Neuronal stem cell (in vitro differentiated cells): ENCODE measurements at places on chromosomes 5 and 9.

DNA sequence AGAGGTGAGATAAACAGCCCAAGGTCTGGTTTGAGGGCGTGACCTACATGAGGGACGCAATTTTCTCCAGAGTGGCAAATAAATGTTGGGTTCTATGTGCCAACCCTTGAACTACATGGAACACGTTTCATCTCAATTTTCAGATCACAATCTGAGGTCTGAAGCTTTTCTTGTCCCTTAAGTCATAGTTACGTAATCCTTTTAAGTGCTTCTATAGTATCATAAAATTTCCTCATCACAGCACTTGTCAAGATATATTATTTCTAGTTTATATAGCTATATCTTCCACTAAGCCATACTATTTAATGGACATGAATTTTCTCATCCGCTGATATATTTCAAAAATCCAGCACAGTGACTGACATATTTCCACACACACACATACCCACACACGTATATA, 53.1 kb upstream of the GRIN3A start:
- no peaks in the 10 kb centered on the region for H3K27me3 ChIP-seq
- H3K4me3 ChIP-seq = no peak overlapping the region
- DNase-seq = no peak
- no peak overlapping the region for H3K27ac ChIP-seq

- DNase-seq = no peak
- H3K4me1 ChIP-seq = no peaks in the 10 kb centered on the region
- no peaks in the 10 kb centered on the region for H3K27me3 ChIP-seq
- no peak overlapping the region for H3K27ac ChIP-seq
These were observed 255.5 kb downstream of the ARRDC3 start for GRCh38 chr5:91127456-91128081.

DNA sequence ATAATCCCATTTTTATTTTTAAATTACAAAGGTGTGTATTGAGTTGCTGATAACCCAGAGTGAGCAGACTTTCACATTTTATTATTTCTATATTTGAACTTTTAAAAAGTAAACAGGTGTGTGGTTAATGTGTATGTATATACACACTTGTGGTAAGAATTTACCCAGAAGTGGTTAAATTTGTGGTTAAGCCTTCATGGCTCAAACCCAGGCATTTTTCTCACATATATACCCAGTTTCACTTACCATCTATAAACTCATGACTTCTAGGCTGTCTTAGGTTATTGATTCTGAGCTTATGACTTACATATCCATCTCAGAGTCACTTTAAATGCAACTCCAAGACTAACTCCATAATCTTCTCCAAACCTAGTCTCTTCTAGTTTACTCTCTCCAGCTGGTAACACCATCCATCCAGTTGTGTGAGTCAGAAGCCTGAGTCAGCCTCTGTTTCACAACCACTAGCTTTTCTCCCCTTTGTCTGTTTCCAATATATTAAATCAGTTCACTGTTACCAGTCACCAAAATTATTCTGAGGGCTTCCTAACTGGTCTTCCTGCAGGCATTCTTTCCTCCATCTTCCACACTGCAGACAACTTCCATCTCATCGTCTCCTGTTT, 20.2 kb downstream of the ZBED3 start:
- no peak for DNase-seq
- H3K4me3 ChIP-seq = no peak overlapping the region
- H3K36me3 ChIP-seq = peaks cover 65% of the 10 kb centered on the region
- H3K4me1 ChIP-seq = no peaks in the 10 kb centered on the region

DNA sequence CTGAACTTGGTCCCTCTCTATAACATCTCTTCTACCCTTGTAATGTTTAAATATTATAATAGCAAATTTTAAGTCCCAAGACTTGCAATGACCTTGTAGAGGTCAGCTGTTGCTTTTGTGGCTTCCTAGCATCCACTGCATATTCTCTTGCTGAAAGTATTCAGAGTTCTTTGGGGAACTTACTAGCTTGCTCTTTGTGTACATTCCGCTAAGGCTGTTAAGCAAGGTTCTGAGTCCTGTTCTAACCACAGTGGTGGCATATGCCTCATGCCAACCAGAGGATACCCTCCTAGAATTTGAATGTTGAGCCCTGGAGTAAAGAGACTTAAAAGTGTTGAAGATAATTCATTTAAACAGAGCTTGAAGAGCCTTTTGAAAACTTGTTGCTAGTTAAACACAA, 570.9 kb downstream of the TLE1 start:
- no peak overlapping the region for H3K27ac ChIP-seq
- H3K36me3 ChIP-seq = no peaks in the 10 kb centered on the region
- H3K4me3 ChIP-seq = no peak overlapping the region
- peaks cover 2% of the 10 kb centered on the region for H3K4me1 ChIP-seq

GRCh38 chr5:89097103-89097502, 214.1 kb upstream of the MEF2C start:
- H3K36me3 ChIP-seq = no peaks in the 10 kb centered on the region
- no peak overlapping the region for H3K27ac ChIP-seq
- H3K4me3 ChIP-seq = no peak overlapping the region
- no peak for DNase-seq

- H3K27ac ChIP-seq = no peak overlapping the region
- H3K4me3 ChIP-seq = no peak overlapping the region
- no peak for DNase-seq
- H3K36me3 ChIP-seq = no peaks in the 10 kb centered on the region
- no peaks in the 10 kb centered on the region for H3K4me1 ChIP-seq
- H3K27me3 ChIP-seq = peaks cover 5% of the 10 kb centered on the region
These were observed 237.2 kb downstream of the ROR2 start for GRCh38 chr9:91712811-91713210.

- no peaks in the 10 kb centered on the region for H3K4me1 ChIP-seq
- no peak overlapping the region for H3K4me3 ChIP-seq
- no peak overlapping the region for H3K27ac ChIP-seq
- H3K27me3 ChIP-seq = no peaks in the 10 kb centered on the region
- DNase-seq = no peak
These were observed 304.7 kb upstream of the POU5F2 start for GRCh38 chr5:94045839-94046782.

GRCh38 chr5:127875235-127876021, 172.2 kb downstream of the CCDC192 start:
- H3K4me3 ChIP-seq = no peak overlapping the region
- peak; percentile 14 for DNase-seq
- no peaks in the 10 kb centered on the region for H3K36me3 ChIP-seq
- no peak overlapping the region for H3K27ac ChIP-seq
- H3K4me1 ChIP-seq = peaks cover 3% of the 10 kb centered on the region

DNA sequence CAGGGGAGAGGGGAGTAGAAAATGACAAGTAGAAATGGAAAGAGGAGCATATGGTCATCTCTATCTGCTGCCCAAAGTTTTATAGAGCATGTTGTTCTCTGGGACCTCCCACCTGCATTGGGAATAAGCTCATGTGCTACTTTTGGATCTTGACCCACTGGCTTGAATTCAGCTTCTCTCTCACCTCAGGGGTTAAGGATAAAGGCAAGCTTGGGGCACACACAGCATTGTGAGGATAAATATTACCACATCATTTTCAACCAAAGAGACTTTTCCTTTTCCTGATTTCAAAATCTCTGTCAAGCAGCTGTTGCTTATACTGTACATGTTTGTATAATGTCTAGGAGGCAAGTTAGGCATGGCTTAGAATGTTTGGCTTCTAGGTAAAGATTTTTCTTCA, 16.6 kb downstream of the ATP10B start:
- no peaks in the 10 kb centered on the region for H3K27me3 ChIP-seq
- H3K27ac ChIP-seq = no peak overlapping the region
- H3K4me3 ChIP-seq = no peak overlapping the region
- H3K36me3 ChIP-seq = no peaks in the 10 kb centered on the region
- H3K4me1 ChIP-seq = no peaks in the 10 kb centered on the region

DNA sequence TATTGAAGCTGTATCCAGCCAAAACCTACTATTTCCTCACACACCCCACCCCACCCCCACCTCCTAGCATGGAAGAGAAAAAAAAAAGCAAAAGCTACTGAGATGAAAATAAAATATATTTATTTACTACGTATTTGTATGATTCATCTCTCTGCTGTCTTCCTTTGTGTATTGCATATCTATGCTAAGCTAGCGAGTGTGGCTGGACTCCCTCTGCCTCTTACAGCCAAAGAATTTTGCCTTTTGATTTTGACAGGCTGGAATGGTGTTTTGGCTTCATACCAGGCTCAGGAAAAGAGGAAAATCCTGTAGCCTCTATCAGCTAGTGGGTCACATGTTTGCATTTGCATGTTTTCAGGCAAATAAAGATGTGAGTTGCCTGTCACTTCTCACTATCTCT, 2.2 kb downstream of the ABLIM3 start:
- peaks cover 4% of the 10 kb centered on the region for H3K4me1 ChIP-seq
- no peak for DNase-seq
- H3K27me3 ChIP-seq = no peaks in the 10 kb centered on the region

GRCh38 chr5:74360535-74361210, 279.9 kb downstream of the ENC1 start:
- H3K36me3 ChIP-seq = no peaks in the 10 kb centered on the region
- no peak overlapping the region for H3K27ac ChIP-seq
- H3K4me3 ChIP-seq = no peak overlapping the region
- H3K4me1 ChIP-seq = peaks cover 5% of the 10 kb centered on the region

DNA sequence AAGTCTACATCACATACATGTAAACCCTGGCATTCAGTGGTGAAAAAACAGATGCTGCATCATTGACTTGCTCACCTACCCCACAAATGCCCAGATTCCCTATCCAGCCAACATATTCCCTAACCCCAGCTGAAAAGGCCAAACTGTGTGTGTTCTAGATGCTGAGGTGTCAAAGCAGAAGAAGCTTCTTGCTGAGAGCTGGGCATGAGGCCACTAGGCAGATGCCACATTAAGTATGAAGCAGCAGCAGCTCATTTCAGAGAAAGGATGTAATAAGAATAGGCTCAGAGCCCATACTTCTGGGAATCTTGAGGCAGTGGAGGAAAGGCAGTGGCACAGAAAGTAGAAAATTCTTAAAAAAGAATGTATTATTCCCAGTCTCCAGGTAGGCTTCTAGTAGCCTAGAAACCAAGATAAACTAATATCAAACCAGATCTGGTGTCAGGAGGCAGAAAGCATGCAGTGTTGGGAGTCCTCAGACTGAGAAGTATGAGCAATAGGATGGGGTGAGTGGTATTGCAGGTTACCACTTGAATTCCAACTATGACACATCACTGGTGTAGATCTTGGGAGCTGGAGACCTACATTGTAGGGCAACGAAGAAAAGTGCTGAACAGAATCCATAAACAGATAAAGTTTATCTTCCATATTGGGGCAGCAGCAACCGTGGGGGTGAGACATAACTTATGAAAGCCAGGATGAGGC, 71.9 kb upstream of the GRHPR start:
- H3K4me3 ChIP-seq = no peak overlapping the region
- no peak for DNase-seq
- H3K27ac ChIP-seq = no peak overlapping the region
- H3K36me3 ChIP-seq = peaks cover 2% of the 10 kb centered on the region

DNA sequence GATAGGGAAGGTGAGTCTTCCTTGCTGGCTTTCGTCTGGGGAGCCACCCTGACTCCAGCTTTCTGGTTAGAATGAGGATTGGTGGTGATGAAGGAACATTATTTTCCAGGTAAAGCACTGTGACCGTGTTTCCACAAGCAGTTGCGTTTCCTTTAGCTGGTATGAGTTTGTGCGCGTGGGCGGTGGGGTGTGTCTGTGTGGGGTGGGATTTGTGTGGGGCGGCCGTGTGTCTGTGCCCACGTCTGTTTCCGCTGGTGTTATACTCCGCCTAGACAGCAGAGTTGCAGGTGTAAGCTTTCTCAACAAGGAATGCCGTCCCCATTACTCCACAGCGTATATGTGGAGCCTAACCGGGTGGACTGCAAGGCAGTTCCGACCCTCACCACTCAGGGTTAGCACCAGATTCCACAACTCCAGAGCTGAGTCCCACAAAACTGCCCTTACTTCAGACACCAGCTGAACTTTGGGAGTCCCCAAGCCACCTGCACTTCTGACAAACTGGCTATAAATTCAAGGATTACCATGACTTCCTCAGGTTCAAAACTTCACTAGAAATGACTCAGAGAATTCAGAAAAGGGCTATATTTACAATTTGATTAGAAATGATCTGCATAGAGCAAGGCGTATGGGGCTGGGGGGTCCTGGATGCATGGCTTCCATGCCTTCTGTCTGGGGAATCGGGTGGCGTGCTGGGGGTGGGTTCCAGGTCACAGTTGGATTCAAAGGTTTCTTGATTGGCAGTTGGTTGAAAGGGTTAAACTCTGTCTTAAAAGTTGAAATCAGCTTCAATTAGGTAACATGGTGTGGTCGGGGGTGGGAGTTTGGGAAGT, 29.8 kb downstream of the PROP1 start:
- DNase-seq = no peak
- no peak overlapping the region for H3K4me3 ChIP-seq
- no peaks in the 10 kb centered on the region for H3K4me1 ChIP-seq
- no peaks in the 10 kb centered on the region for H3K36me3 ChIP-seq

GRCh38 chr5:67896930-67897313, 318.6 kb upstream of the PIK3R1 start:
- H3K27ac ChIP-seq = no peak overlapping the region
- DNase-seq = no peak
- no peaks in the 10 kb centered on the region for H3K36me3 ChIP-seq
- H3K27me3 ChIP-seq = no peaks in the 10 kb centered on the region

GRCh38 chr9:117963493-117964090, 259.4 kb downstream of the TLR4 start:
- no peaks in the 10 kb centered on the region for H3K36me3 ChIP-seq
- H3K27ac ChIP-seq = no peak overlapping the region
- H3K27me3 ChIP-seq = no peaks in the 10 kb centered on the region
- DNase-seq = no peak

GRCh38 chr9:110115826-110116542, 92.0 kb downstream of the C9orf152 start:
- peaks cover 18% of the 10 kb centered on the region for H3K4me1 ChIP-seq
- H3K27me3 ChIP-seq = no peaks in the 10 kb centered on the region
- no peak overlapping the region for H3K4me3 ChIP-seq
- DNase-seq = no peak
- H3K36me3 ChIP-seq = peaks cover 48% of the 10 kb centered on the region

GRCh38 chr5:57903458-57903857, 420.8 kb upstream of the ACTBL2 start:
- H3K27me3 ChIP-seq = no peaks in the 10 kb centered on the region
- no peak for DNase-seq
- no peak overlapping the region for H3K27ac ChIP-seq
- H3K4me1 ChIP-seq = no peaks in the 10 kb centered on the region

- H3K4me3 ChIP-seq = peak overlapping the region; percentile 53
- no peaks in the 10 kb centered on the region for H3K4me1 ChIP-seq
- no peak for DNase-seq
- H3K36me3 ChIP-seq = no peaks in the 10 kb centered on the region
- no peak overlapping the region for H3K27ac ChIP-seq
- peaks cover 11% of the 10 kb centered on the region for H3K27me3 ChIP-seq
These were observed 40.1 kb upstream of the SLC6A19 start for GRCh38 chr5:1161108-1161832.

DNA sequence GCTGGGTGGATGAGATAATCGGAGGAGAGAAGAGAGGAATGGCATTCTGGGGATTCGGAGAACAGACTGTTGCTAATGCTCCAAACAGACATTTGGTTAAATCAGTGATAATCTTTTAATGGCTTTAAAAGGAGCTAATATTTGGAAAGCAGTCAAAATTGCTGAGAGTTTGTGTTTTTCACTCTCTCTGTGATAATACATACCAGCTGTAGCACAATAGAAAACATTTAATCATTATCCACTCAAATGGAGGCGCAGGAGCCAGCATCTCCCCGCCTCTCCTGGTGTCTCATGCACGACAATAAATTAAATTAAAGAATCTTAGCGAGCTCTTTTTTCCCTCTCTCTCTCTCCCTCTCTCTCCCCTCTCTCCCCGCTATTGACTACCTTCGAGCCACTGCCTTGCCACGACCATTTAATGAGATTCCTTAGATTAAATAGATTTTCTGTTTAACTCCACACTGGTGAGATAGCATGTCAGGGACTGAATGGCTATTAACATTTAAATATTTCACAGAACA, 268.6 kb upstream of the MVB12B start:
- no peak for DNase-seq
- H3K36me3 ChIP-seq = no peaks in the 10 kb centered on the region
- no peak overlapping the region for H3K27ac ChIP-seq
- no peak overlapping the region for H3K4me3 ChIP-seq
